ENCODE measurements at places on chromosomes 16 and 17.

- DNase-seq, result no peak
These were observed at the start of gene TNFRSF13B for GRCh38 chr17:16971458-16972338. Gene TNFRSF13B (minus strand): TSS chr17:16972118. CDS start chr17:16972075, 43 bp downstream.

DNA sequence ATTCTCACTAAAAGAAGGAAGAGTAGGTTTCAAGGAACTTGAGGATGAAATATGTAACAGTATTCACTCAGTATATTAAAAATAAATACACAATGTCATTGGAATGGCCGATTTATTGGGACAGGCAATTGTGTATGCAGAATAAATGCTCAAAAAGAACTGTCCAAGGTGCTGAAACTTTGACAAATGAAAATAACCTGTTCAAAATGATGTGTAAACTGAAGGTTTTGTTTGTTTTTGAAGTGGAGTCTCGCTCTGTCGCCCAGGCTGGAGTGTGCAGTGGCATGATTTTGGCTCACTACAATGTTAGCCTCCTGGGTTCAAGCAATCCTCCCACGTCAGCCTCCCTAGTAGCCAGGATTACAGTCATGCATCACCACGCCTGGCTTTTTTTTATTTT lies 318.7 kb upstream of the RBFOX1 start:
- no peak for DNase-seq

GRCh38 chr16:67180166-67180565 lies 3.6 kb downstream of the MATCAP1 start:
- no peak for DNase-seq

DNA sequence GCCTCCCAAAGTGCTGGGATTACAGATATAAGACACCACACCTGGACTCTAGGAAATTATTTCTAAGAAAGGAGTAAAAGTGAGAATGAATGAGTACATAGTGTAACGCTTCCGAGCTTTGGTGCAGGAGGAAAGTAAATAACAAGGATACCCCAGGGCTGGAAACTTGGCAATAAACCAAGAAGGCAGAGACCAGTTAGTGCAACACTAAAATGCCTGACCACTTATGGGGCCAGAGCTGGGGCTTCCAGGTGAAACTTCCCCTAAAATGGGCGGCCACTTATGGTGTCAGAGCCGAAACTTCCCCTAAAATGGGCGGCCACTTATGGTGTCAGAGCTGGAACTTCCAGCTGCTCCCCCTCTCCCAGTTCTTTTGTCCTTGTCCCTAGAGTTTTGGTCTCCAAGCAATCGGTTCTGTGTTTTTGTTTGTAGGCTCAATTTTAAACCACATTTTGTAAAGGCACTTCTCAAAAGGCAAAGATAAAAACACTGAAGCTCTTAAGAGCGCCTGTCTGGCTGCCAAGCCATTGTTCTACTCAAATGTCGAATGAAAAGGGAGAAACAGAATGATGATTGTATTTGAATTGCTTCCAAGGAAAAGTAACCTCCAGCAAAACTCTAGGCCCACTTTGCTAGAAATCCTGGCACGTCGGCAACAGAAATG lies 63.9 kb downstream of the NXN start:
- DNase-seq, result no peak

GRCh38 chr16:85806539-85806938 lies 7.0 kb downstream of the COX4I1 start:
- no peak for DNase-seq

Data from stimulated activated CD4-positive, alpha-beta T cell treated with anti-CD3 and anti-CD28 coated beads, Interleukin-4, amount 100 ng/mL, for 1 hour (primary cell).